Neural crest cell (in vitro differentiated cells): ENCODE measurements at places on chromosomes 3 and 15. TPM values are rescaled to one million over a fixed set of nuclear protein-coding genes. Genes with fewer than 3 reads are reported as not detected.

Gene CDC25A
- 58.4 and 63.0 TPM in 2 replicates for total RNA-seq

GRCh38 chr3:107689355-107689754, 166.6 kb downstream of the BBX start:
- DNase-seq: no peak

- no peak for DNase-seq
These were observed 10.0 kb downstream of the PAQR9 start for GRCh38 chr3:142953443-142953842.

DNA sequence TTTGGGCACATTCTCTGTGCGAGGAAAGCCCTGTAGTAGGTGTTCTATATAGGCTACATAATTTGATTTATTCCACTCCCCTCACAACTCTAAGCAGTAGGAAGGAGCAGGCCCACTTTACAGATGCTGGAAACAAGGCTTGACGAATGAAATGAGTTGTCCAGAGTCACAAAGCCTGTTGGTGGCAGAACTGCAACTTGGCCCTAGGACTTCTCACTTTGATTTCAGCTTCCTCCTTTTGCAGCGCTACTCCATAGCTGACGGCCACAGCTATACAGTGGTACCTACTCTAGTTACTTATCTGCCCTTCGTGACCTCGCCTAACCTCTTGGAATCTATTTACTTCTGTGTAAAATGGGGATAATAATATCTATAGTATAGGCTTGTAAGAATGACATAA, 2.5 kb upstream of the IRAK2 start:
- DNase-seq: no peak
